ENCODE measurements at places on chromosomes 5 and 9.

DNA sequence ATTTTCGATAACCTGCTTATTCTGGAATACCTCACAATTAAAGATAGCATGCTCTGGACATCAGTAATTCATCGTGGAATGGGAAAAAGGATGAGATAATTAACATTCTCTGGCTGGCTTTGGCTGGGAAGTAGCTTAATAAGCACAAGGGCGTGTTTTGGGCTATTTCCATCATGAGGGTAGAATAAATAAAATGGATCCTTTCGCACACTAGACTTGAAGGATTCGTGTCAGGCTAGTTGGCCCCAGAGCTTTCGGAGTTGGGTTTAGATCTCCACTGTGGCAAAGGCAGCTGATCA lies 151.2 kb upstream of the ADRA1B start:
- DNase-seq, result no peak

DNA sequence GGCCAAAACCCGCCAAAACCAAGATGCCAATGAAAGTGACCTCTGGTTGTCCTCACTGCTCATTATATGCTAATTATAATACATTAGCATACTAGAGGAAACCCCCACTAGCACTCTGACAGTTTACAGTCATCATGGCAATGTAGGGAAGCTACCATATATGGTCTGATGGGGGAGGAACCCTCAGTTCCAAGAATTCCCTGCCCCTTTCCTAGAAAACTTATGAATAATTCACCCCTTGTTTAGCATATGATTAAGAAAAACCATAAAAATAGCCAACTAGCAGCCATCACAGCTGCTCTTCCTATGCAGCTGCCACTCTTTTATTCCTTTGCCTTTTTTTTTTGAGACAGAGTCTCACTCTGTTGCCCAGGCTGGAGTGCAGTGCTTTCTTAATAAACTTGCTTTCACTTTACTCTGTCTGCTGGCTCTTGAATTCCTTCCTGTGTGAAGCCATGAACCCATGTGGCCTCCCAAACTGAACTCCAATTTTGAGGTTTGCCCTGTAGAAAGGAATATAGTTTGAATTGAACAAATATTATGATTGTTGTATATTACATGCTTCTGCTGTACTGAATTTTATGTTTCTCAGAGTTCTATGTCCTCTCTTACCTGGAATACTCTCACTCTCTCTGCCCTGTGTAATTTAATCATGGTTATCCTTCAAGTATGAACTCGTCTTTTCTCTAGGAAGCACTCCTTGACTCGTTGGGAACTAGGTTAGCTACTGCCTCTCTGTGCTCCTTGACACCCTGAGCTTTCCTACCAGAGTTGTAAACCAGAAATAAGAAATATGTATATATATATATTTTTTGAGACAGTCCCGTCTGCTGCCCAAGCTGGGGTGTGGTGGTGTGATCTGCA lies 59.8 kb downstream of the KIAA1958 start:
- DNase-seq, result no peak

GRCh38 chr5:140827704-140828361 lies at the start of gene PCDHA6:
Gene PCDHA6 (plus strand): TSS chr5:140827960. CDS start chr5:140828092, 132 bp downstream.
- DNase-seq, result no peak

DNA sequence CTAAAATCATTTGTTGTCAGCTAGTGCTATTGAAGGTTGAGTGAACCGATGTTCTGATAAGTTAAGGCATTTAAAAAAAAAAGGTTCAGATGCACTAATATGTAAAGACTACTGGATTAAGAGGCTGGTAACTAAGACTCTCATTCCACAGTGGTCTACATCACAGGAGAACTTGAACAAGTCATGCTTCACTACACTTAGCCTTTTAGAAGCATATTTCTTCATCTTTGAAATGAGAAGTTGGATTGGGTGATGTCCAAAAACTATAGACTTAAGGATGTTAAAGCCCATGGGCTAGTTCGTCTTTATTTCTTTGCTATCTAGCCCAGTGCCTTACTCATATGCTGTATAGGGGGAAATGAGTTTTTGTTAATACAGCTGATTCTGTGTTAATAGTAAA lies 107.2 kb downstream of the NDUFS4 start:
- DNase-seq, result no peak

- DNase-seq, result no peak
These were observed 16.2 kb downstream of the LAMC3 start for GRCh38 chr9:131024978-131025868.

DNA sequence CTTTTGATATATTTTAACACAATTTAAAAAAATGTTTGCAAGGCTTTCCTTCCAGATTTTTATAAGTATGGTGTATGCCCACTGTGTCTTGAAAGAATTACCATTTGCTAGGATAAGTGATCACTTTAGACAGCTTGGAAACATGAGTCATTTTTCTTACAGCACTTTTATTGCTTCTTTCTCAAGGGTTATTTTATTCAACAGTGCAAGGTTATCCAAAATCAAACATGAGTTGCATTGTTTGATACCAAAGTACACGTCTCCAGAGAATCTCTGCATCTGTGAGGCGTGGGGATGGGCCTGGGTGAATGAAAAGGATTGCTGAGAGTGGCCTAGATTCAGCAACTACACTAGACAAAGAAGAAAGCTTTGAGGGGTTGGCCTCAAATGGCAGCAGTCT lies 329.6 kb downstream of the ADAMTS6 start:
- no peak for DNase-seq

DNA sequence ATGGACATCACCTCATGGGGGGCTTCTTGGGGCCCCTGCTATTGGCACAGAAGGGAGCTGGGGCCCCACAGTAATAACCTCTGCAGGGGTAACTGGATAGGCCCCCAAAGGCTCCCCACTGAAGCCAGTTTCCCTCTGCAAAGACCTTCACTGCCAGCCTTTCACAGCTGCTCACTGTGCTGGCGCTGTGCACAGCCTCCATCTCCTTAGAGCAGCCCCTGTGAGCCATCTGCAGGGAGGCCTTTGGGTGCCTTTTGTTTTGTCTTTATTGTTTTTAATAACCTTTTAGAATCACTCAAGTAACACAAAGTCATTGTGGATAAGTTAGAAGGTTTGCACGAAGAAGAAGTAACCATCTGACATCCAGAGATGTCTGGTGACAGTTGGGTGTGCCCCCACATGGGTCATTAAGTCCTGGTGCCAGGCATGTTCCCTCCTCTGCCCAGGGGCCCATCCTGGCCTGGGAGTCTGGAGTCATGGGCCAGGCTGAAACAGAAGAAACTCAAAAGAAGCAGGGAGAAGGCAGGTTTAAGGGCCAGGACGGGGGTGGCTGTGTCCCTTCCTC lies 42.7 kb downstream of the NCS1 start:
- DNase-seq, result no peak

DNA sequence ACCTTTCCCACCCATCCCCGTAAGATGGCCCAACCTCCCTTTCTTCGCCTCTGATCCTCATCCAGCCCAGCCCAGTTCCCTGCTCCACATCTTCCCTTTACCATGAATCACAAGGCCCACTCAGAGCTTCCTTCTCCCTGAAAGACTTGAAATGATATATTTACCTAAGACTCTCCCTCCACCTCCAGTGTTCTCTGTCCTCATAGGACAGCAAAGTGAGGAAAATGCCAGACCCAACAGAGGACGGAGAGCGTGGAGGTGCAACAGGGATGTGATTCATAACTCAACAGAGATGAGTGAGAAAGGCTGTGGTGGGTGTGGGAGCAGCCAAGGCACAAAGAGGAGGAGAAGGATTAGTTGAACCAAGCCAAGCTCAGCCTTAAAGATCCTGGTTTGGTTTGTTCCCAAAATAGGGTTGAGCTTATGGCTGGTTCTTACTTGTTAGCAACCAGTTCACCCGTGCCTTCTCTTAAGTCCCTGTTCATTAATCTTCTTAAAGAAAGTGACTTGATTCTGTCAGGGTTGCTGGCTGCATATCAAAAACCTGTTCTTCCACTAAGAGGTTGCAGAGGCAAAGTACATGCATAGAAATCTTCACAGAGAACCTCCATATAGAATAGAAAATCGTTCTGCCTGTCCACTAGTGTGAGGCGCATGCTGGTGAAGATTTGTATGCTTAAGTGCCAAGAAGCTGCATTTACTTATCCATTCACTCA lies 183.2 kb downstream of the ACTL7B start:
- DNase-seq, result no peak

DNA sequence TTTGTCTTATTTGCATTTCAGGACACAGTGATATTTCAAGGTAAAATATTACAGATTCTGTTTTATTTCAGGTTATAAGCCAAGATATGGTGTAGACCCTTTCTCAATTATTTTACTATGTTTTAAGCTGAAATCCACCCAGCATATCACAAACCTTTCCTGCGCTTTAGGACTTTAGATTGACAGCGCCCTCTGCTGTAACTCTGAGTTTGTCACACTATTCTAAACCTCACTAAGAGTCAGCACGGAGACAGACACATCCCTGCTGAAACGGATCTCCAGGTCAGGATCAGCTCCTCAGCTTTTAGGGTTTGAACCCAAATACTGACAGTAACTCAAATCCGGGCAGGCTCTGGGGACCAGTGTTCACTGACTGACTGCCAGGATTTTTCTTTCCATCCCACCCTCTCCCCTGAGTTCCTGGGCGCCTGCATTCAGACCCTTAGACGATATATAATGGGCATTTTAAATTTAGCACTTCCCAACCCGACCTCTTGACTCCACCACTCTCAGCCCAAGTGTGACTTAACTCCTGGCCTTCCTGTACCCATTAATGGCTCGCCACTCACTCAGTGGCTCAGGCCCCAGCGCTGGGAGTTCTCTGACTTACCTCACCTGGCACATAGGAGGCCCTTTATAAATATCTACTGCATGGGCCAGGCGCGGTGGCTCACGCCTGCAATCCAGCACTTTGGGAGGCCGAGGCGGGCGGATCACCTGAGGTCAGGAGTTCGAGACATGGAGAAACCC lies 33.5 kb downstream of the TLX3 start:
- no peak for DNase-seq

All from activated effector memory CD4-positive, alpha-beta T cell treated with Interleukin-2 at 50 U/mL for 16 hours (primary cell).